Lower leg skin (tissue), 4 donors: ENCODE measurements at places on chromosomes 13 and 19. TPM values are rescaled to one million over a fixed set of nuclear protein-coding genes. Genes with fewer than 3 reads are reported as not detected.
A peak's percentile ranks its signal among the peaks of the same experiment; 100 is the strongest.

- no peak for DNase-seq
Measured at GRCh38 chr19:52739576-52739975, 4.7 kb upstream of the ZNF611 start.

DNA sequence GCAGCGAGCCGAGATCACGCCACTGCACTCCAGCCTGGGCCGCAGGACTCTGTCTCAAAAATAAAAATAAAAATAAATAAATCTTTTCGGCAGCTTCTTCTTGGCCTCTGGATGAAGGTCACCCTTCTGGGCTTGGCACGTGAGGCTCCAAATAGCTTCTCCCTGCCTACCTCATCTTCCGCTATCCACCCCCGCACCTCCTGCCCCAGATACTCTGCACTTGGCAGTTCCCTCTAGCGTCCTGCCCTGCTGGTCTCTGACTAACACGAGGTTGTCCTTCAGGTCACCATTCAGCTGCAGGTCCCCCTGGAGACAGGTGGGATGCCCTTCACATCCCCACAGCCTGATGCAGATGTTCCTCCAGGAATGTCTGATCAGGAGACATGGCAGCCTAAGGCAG lies 8.5 kb upstream of the CCL25 start:
- DNase-seq, result no peak

- peak; percentile 92 for DNase-seq
Measured at GRCh38 chr13:110869805-110870706, 44.8 kb downstream of the ANKRD10 start.

GRCh38 chr13:40764587-40765403 lies 6.2 kb downstream of the MRPS31 start:
- DNase-seq, result no peak

- no peak for DNase-seq
Measured at GRCh38 chr13:91426913-91427312, 28.5 kb downstream of the GPC5 start.

- DNase-seq, result no peak
Measured at GRCh38 chr13:73997964-73998363, 136.2 kb downstream of the KLF12 start.

CYP2A6 gene
- total RNA-seq, result not detected

BST2 gene
- 13.7 TPM for total RNA-seq
